ENCODE measurements at places on chromosomes 11 and 22. TPM values are rescaled to one million over a fixed set of nuclear protein-coding genes. Genes with fewer than 3 reads are reported as not detected.
A peak's percentile ranks its signal among the peaks of the same experiment; 100 is the strongest.

DNA sequence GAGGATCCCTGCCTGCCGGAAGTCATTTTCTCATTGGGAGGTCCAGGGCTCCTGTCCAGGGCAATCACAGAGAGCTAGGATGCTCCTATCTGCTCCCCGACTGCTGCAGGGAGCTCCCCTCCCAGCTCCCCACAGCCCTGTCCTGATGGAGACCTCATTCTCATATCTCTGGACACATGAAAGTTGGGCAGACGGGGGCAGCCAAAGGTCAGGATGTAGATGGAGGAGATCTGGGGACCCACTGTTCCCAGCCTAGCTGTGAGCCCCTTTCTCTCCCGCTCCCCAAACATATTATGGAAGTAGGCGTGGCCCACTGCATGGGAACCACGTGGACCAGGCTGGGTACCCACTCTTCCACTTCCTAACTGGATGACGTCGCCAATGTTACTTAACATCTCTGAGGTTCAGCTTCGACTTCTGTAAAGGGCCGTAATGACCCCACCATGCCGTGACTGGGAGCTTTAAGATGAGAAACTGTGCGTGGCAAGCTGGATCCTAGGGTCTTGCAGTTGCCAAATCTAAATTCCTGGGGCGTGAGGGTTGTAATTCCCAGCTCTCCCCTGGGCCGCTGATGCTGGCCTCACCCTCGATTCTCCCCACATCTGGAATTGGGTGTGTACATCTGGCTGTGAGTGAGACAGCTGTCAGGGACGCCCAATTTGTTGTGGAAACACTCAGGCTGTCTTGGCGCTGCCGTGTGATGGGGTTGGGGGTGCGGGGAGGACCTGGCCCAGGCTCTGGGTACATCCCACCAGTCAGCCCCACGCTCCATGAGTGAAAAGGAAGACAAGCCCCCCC, 1.8 kb downstream of the CDC42EP2 start:
- H3K36me3 ChIP-seq, result peaks cover 11% of the 10 kb centered on the region
- peak overlapping the region; percentile 97 for H3K27ac ChIP-seq
- peak; percentile 87 for DNase-seq

GRCh38 chr11:23502826-23503225, 642.6 kb upstream of the CCDC179 start:
- no peak overlapping the region for H3K4me3 ChIP-seq
- H3K27ac ChIP-seq, result no peak overlapping the region
- H3K27me3 ChIP-seq, result no peaks in the 10 kb centered on the region
- H3K4me1 ChIP-seq, result no peaks in the 10 kb centered on the region

- DNase-seq, result no peak
- no peaks in the 10 kb centered on the region for H3K27me3 ChIP-seq
- no peak overlapping the region for H3K27ac ChIP-seq
- peaks cover 21% of the 10 kb centered on the region for H3K4me1 ChIP-seq
- H3K4me3 ChIP-seq, result no peak overlapping the region
Measured at GRCh38 chr22:33796494-33796893, 123.8 kb downstream of the LARGE1 start.

DNA sequence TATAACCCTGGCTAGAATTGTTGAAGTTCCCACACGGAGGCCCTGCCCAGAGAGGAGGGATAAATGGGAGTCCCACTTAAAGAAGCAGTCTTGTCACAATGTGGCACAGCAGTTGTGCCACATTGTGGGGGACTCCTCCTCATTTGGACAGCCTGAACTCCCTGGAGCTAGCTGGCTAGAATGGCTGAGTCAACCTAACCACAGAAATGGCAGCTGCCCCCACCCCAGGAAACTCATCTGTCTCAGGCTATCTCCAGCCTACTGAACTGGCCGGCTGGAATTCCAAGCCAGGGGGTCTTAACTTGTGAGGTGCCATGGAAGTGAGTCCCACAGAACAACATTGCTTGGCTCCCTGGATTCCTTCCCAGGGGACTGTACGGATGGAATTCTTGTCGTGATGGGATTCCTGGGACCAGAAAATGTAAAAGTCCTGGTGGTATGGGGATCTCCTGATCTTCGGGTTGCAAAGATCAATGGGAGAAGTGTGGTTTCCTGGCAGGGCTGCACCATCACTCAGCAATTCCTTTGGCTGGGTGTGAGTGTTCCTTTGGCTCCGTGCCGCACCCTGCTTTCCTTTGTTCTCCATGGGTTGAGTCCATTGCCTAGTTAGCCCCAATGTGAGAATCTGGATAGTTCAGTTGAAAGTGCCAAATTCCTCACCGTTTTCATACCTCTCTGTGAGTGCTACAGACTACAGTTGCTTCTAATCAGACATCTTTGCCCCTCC, 791.2 kb upstream of the FAT3 start:
- H3K27me3 ChIP-seq, result no peaks in the 10 kb centered on the region
- H3K4me1 ChIP-seq, result no peaks in the 10 kb centered on the region
- H3K27ac ChIP-seq, result no peak overlapping the region
- no peak for DNase-seq

- no peak overlapping the region for H3K4me3 ChIP-seq
- no peaks in the 10 kb centered on the region for H3K36me3 ChIP-seq
- H3K4me1 ChIP-seq, result no peaks in the 10 kb centered on the region
Measured at GRCh38 chr22:23037429-23038333, 32.6 kb upstream of the GNAZ start.

GRCh38 chr11:69883292-69884255, 64.4 kb upstream of the FGF3 start:
- H3K36me3 ChIP-seq, result no peaks in the 10 kb centered on the region
- DNase-seq, result no peak
- no peak overlapping the region for H3K27ac ChIP-seq
- no peak overlapping the region for H3K4me3 ChIP-seq
- no peaks in the 10 kb centered on the region for H3K27me3 ChIP-seq
- no peaks in the 10 kb centered on the region for H3K4me1 ChIP-seq

DNA sequence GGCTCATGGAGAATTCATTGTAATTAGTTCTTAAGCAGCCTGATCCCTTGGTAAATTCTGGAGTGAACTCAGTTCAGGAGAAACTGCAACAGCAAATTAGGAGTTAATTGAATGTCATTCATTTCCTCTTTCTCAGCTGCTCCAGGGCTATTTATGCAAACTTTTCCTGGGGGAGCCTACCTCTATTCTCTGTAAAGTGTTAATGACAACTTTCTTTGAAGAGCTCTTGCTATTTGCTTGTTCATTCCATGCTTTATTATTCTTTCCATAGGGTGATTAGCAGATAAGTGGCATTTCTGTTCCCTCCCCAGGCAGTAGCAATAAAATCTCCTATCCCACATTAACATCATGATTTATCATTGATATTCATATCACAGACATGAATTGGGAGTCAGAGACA, 267.6 kb upstream of the DDI1 start:
- no peak for DNase-seq
- H3K4me1 ChIP-seq, result no peaks in the 10 kb centered on the region
- no peak overlapping the region for H3K27ac ChIP-seq

GRCh38 chr22:25113316-25113721, 86.3 kb upstream of the CRYBB3 start:
- H3K4me3 ChIP-seq, result peak overlapping the region; percentile 58
- no peak for DNase-seq
- no peaks in the 10 kb centered on the region for H3K4me1 ChIP-seq
- H3K27ac ChIP-seq, result peak overlapping the region; percentile 77

DNA sequence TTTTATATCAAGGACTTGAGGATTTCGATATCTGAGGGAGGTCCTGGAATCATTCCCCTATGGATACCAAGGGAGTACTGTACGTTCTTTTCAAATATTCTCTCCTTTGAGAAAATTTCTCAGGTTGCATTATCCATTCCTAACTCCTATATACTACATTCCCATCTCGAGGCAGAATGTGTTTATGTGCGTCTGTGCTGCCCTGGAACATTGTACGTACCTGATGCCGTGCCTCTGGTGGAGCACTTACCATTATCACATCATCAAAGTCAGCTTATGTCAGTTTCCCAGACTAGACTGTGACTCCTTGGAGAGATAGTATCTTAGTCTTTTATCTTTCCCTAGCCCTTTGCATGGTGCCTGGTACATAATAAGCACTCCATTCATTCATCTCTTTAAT, 21.7 kb downstream of the UBASH3B start:
- no peaks in the 10 kb centered on the region for H3K27me3 ChIP-seq
- H3K36me3 ChIP-seq, result no peaks in the 10 kb centered on the region
- no peaks in the 10 kb centered on the region for H3K4me1 ChIP-seq
- no peak overlapping the region for H3K4me3 ChIP-seq

DNA sequence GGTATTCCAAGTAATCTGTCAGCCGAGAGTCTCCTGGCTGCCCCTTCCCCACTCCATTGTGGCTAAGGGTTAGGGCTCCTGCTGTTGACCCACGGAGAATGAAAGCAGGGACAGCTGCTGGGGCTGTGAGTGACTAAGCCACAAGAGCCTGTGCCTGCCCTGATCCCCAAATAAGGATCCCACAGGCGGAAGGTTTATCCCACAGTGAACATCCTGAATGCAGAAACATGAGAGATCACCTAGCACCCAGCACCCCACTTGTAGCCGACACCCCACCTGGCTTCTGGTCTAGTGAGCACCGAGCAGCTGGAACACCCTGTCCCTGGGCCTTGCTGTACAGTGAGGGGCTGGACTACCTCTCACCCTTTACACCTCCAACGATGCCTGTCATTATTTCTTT, 117.7 kb upstream of the LMO1 start:
- H3K36me3 ChIP-seq, result no peaks in the 10 kb centered on the region
- H3K4me3 ChIP-seq, result no peak overlapping the region
- H3K27ac ChIP-seq, result no peak overlapping the region
- no peaks in the 10 kb centered on the region for H3K27me3 ChIP-seq
- DNase-seq, result no peak
- H3K4me1 ChIP-seq, result no peaks in the 10 kb centered on the region

DNA sequence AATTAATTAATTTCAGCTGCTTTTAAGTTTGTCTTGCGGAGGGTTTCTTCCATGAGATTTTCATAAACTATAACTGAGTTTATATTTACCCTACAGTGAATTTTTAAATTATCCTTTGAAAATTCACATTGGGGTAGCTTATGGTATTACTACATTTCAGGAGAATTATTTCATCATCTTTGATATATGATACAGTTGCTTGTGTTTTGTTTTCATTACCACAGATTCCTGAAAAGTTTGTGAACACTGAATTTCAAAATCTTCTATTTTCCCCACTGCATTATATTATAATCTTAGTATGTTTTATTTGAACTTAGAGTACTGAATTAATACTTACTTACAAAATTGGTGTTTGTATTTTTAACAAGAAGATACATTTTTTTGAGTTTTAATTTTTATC, 24.4 kb downstream of the METTL15 start:
- no peaks in the 10 kb centered on the region for H3K36me3 ChIP-seq
- DNase-seq, result no peak
- H3K4me1 ChIP-seq, result no peaks in the 10 kb centered on the region

DNA sequence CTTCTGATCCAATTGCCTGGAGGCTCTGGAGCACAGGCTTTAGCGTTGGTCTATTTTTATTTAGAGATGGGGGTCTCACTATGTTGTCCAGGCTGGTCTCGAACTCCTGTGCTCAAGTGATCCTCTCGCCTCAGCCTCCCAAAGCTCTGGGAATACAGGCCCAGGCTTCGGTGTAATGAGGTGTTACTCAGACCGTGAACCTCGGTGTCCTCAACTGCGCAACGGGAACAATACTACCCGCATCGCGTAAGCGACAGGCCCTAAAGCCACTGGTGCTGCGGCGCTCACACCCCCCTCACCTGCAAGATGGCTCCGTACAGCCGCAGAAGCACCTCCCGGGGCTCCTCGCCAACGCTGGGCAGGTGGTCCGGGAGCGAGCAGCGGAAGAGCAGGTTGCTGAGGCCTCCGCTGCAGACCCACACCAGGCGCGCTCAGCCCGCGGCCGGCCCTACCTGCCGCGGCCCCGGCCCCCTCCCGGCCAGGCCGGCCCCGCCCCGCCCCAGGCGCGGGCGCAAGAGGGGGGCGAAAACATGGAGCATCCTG, 628 bp downstream of the CHKB start:
- DNase-seq, result no peak
- H3K4me1 ChIP-seq, result peaks cover 40% of the 10 kb centered on the region
- H3K27ac ChIP-seq, result peak overlapping the region; percentile 98
- H3K36me3 ChIP-seq, result no peaks in the 10 kb centered on the region
- no peaks in the 10 kb centered on the region for H3K27me3 ChIP-seq
- H3K4me3 ChIP-seq, result peak overlapping the region; percentile 85

DNA sequence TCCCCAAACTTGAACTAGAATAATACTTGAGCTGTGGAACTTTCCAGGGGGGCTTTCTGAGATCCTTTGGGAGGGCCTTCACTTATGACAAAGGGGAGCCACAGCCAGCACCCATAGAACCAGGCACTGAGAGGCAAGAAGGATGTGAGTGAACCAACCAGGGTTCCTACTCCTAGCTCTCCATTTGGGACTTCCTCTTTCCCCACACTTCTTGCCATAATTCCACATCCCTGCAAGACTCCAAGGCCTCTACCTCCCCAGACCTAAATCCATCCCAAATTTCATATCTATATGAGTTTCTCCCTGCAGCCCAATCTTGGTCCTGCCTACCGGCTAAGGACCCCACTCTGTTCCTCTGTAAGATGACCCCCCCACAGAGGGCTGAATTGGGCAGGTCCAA, 31.5 kb downstream of the NRXN2 start:
- no peaks in the 10 kb centered on the region for H3K36me3 ChIP-seq
- H3K4me1 ChIP-seq, result peaks cover 17% of the 10 kb centered on the region
- no peak overlapping the region for H3K4me3 ChIP-seq
- no peak for DNase-seq
- no peaks in the 10 kb centered on the region for H3K27me3 ChIP-seq

Gene TTLL12
- 11.4 TPM for total RNA-seq

Gene ANO5
- total RNA-seq, result 38.7 TPM

Gene PLEKHB1
- total RNA-seq, result 13.0 TPM

All from right atrium auricular region (tissue), 2 donors.